ENCODE measurements at places on chromosomes 7 and 10.

GRCh38 chr7:12731775-12732174 lies 44.3 kb downstream of the ARL4A start:
- DNase-seq, result no peak

DNA sequence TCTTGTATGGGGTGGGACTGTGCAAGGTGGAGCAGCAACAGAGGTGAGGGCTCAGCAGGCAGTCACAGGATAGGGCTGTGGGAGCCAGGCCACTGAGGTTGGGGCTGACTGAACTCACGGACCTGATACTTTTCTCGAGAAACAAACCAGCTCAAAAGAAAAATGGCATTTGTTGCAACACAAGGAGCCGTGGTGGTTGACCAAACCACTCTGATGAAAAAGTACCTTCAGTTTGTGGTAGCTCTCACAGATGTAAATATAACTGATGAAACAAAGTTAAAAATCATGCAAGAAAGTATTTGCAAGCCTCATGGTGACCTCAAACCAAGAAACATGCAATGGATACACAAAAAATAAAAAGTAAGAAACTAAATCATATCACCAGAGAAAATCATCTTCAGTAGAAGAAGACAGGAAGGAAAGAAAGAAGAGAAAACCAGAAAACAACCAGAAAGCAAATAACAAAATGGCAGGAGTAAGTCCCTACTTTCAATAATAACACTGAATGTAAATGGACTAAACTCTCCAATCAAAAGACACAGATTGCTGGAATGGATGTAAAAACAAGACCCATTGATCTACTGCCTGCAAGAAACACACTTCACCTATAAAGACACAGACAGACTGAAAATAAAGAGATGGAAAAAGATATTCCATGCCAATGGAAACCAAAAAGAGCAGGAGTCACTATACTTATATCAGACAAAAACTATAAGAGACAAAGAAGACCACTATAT lies 48.9 kb upstream of the DUSP5 start:
- no peak for DNase-seq

- DNase-seq, result no peak
Observed at GRCh38 chr7:116403265-116403664, 96.3 kb upstream of the CAV2 start.

DNA sequence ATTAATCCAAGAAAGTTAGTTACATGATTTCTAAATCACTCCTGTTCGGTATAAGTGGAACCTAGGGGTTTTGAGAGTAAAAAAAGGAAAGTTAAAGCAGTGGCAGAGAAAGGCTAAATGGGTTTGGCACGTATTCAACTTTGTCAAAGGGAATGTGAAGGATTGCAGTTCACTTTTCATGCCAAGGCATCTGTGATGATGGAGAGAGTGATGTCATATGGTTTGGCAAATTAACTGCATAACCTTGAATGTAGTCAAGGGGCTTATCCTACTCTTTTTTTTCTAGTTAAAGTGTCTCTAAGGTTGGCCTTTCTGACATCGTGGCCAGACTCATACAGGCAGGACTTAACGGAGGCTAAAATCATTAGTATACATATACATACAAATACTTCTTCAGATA lies 277.8 kb downstream of the EXOC4 start:
- no peak for DNase-seq

- DNase-seq, result no peak
Observed at GRCh38 chr7:88638583-88638982, 120.9 kb upstream of the ZNF804B start.

DNA sequence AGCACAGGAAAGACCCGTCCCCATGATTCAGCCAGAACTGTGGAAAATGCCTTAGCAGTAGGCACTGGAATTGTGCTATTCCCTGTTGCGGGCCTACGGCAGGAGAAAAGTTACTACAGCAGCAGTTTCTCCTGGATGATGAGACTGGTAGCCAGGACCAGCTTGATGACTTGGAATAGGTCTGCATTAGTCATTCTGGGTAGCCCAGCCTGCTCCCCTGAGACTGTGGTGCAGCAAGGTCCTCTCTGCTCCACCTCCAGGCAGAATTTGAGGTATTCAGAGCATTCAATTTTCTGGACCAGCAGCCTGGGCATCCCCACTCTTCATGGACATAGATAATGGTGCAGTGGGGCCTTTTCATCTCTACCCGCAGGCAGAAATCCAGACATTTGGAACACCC lies 490.0 kb downstream of the SH2D4B start:
- DNase-seq, result no peak

- no peak for DNase-seq
Observed at GRCh38 chr7:154532771-154533170, 470.2 kb downstream of the PAXIP1 start.

DNA sequence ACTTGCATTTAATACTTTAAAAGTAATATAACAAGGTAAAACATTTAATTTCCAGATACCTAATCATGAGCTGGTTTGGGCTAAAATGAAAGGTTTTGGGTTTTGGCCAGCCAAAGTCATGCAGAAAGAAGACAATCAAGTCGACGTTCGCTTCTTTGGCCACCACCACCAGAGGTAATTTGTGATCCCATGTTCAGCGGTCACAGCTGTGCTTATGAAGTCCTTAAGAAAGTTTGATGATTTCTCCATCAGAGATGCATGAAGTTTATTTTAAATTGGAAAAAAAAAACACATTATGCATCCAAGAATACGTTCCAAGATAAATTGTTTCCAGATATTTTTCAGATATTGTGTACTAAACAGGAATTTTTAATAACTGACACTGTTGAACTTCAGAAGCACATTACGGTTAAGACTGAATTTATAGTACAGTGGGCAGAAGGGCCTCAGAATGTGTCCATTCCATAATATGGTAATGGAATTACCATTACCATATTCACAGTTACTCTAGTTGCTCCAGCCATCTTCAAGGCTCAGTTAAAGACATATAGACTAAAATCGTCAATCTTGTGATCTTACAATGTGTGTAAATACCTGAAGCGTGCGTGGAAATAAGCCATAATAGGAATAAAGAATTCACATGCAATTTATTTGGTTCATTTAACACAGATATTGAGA lies 106.8 kb downstream of the ZMYND11 start:
- no peak for DNase-seq

- DNase-seq, result no peak
Observed at GRCh38 chr7:100091411-100092181, 2.8 kb downstream of the COPS6 start.

GRCh38 chr7:66739477-66739876 lies 1.1 kb upstream of the RABGEF1 start:
- DNase-seq, result no peak

Data from GM10248 (cell line).